Thyroid gland (tissue), 4 donors: ENCODE measurements at places on chromosomes 1 and 21. TPM values are rescaled to one million over a fixed set of nuclear protein-coding genes. Genes with fewer than 3 reads are reported as not detected.

Gene AMPD1
- total RNA-seq: not detected

GRCh38 chr1:34400675-34401074 lies 224.0 kb downstream of the C1orf94 start:
- no peak for DNase-seq

DNA sequence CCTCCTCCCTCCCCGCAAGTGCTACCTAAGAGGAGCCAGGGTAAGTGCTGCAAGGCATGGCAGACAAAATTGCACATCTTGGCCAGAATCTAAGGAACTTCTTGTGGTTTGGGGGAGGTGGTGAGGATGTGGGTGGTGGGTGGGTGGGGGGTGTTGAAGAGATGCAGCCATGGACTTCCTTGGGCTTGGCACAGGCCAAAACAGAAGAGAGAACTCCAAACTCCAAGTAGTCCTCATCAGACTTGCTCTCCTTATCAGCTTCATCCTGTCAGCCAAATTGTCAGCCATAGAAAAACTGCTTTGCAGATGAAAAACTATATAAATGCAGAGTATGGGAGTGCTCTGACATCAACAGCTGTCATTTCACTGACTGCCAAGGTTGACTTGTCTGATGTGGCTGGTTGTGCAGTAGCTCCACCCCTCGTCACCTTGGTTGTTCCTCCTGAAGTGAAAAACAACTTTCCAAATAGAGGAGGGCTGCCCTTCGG lies 7.1 kb downstream of the AMIGO1 start:
- no peak for DNase-seq

GRCh38 chr1:1862905-1863547 lies 27.9 kb downstream of the GNB1 start:
- DNase-seq: no peak

Gene PROK1
- not detected for total RNA-seq

DNA sequence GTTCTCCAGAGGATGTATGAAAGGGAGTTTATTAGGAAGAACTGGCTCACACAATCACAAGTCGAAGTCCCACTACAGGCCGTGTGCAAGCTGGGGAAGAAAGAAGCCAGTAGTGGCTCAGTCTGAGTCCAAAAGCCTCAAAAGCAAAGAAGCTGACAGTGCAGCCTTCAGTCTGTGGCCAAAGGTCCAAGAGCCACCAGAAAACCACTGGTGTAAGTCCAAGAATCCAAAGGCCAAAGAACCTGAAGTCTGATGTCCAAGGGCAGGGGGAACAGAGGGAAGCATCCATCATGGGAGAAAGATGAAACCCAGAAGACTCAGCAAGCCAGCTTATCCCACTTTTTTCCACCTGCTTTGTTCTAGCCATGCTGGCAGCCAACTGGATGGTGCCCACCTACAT lies 21.4 kb upstream of the CEP350 start:
- no peak for DNase-seq

DNA sequence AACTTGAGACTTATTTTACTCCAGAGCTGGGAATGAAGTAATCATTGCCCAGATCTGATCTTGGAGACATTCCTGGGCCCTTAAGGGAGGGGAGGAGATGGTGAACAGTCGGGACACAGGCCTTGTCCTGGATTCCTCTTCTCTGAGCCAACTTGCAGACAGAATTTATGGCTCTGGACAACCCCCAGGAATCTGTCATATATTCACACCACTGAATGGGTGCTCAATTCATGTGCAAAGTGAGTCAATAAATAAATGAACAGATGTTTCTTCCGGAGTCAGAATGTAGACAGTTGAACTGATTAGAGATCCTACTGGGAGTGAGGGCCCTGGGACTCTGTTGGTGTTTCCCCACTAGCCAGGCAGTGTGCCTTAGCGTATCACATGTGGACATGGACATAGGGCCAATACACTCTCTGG lies 2.6 kb downstream of the TUFT1 start:
- no peak for DNase-seq

- DNase-seq: no peak
Measured at GRCh38 chr1:99680270-99680669, 34.4 kb downstream of the PALMD start.

DNA sequence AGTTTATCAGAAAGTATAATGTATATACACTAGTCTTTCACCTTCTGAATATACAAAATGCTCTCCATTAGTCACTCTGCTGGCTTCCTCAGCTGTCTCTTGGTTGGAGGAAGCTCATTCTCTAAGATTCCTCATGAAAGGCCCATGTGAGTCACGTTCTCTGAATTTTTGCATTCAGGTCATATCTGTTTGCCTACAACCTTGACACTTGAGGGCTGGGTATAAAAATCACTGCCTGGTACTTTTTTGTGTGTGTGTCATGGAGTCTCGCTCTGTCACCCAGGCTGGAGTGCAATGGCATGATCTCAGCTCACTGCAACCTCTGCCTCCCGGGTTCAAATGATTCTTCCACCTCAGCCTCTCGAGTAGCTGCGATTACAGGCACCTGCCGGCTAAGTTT lies 2.8 kb upstream of the GALNT2 start:
- DNase-seq: no peak

Gene AJAP1
- 1.6 TPM for total RNA-seq

Gene C1QC
- 76.0 TPM for total RNA-seq

Gene ARV1
- 34.0 TPM for total RNA-seq

- no peak for DNase-seq
Measured at GRCh38 chr1:207268337-207268736, 53.1 kb upstream of the CD55 start.

DNA sequence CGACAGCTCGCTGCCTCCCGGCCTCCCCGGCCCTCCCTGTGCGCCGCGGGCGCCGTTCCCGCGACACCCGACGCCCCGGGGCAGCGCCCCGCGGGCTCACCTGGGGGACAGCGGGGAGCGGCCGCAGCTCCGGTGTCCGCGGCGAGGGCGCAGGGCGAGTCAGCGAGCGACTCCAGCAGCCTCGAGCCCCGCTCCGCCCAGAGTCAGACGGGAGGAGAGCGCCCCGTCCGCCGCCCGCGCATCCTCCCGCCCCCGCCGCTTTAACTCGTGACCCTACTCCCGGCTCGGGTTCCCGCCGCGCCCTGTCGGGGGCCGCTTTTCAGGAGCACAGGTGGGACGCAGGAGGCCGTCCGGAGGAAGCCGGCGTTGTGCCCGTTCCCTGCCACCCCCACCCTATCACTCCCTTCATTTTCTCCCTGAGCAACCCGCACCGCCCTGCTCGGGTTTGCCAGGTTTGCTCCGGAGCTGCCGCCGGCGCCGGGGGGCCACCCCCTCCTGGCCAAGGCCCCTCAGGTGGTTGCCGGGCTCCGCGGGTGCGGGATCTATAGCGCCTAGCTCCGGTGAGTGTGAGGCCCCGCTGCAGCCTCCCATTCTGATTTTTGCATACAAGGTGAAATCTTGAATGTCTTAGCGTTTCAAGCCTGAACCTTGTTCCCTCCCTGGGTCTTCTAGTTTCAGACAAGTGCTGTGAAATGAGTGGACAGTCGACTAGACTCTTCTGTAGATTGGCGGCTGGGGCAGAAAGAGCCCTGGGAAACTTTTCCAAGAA lies at the start of gene MCOLN3:
TSS of gene MCOLN3 (minus strand) at position 205 of the 769 bp plus-strand sequence. CDS start 3,140 bp downstream, outside the sequence.
- DNase-seq: peak; percentile 49

DNA sequence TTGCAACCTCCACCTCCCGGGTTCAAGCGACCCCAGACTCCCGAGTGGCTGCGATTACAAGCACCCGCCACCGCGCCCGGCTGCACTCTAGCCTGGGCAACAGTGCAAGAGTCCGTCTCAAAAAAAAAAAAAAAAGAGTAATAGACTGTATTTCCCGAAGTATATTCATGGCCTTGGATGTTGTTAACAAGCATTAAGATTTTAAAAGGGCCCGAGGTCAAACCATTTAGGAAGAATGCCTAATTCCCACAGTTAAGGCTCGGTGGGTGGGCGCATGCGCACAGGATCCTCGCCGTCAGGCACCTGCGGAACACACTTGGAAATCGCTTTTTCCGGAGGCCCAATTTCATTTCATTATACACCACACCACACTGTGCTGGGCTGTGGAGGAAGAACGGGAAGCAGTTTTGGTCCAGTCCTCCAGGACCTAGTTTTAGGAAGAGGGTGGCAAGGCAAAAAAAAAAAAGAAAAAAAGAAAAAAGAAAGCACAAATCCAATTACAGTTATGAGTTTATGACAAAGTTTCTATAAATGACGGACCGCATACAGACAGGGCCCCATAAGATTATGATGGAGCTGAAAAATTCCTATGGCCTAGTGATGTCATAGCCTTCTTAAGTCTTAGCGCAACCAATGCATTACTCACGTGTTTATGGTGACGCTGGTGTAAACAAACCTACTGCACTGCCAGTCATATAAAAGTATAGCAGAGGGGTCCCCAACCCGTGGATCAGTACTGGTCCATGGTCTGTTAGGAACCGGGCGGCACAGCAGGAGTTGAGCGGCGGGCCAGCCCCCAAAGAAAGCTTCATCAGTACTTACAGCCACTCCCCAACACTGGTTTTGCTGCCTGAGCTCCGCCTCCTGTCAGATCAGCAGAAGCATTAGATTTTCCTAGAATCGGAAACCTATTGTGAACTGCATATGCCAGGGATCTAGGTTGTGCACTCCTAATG lies 38.2 kb downstream of the H3-3A start:
- peak; percentile 54 for DNase-seq

- peak; percentile 39 for DNase-seq
Measured at GRCh38 chr1:22524481-22524880, 38.8 kb upstream of the EPHA8 start.

Gene SWT1
- 13.2 TPM for total RNA-seq

Gene CYP4X1
- 4.3 TPM for total RNA-seq

DNA sequence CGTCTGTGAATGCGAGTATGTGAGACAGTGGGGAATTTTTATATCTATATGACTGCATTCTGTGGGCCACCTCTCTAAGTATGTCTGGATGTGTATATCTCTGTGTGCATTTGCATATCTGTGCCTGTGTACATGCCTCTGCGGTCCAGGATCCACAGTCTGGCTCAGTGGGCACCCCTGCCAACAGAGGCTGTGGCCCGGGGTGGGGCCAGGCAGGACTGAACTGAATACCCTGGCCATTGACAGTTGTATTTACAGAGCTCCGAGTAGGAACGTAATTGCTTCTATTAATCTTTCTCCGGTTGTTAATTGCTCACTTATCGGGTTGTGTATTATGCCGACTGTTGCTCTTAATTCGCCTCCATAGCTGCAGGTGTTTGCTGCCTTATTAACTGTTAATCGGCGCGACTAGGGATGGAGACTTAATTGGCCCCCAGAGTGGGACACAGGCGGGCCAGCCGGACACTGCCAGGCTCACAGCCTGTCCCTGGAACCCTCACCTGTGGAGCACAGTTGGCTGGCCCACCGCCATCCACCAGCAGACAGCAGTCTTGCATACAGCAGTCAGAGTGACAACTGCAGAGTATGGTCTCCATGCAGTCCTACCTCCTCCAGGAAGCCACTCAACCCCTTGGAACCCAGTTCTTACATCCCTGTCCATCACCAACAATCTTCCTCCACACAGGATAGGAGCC lies 22.4 kb upstream of the ADGRB2 start:
- no peak for DNase-seq

GRCh38 chr1:44919400-44919799 lies 67.0 kb downstream of the EIF2B3 start:
- no peak for DNase-seq

GRCh38 chr1:223706077-223706973 lies 6.0 kb upstream of the CAPN2 start:
- peak; percentile 48 for DNase-seq

Gene EXOSC10
- total RNA-seq: 41.1 TPM

Gene OR14K1
- not detected for total RNA-seq
